ENCODE measurements at places on chromosomes 6 and 20.

GRCh38 chr6:114785235-114786127 lies 442.7 kb upstream of the HS3ST5 start:
- DNase-seq, result no peak

GRCh38 chr6:130293800-130294199 lies 71.0 kb upstream of the SAMD3 start:
- no peak for DNase-seq

GRCh38 chr6:138996524-138996923 lies 8.5 kb upstream of the REPS1 start:
- DNase-seq, result no peak

DNA sequence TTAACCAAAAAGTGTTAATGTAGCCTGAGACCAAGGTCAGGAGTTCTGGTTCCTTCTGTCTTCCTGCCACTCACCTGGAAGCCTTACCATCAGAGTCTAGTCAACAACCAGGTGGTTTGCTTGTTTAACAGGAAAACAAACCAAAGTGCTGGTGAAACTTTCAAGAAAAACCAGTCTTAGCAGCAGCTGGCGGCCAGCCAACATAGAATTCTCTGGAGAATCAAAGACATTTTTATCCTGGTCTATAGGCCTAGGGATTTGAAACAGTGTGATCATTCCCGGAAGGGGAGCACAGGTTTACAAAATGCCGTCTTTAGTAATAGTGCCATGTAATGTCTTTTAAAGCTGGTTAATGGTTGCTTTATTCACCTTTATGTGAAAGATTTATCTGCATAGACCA lies 146.6 kb upstream of the AKIRIN2 start:
- no peak for DNase-seq

GRCh38 chr20:63531686-63532448 lies 5.3 kb downstream of the PTK6 start:
- DNase-seq, result no peak

DNA sequence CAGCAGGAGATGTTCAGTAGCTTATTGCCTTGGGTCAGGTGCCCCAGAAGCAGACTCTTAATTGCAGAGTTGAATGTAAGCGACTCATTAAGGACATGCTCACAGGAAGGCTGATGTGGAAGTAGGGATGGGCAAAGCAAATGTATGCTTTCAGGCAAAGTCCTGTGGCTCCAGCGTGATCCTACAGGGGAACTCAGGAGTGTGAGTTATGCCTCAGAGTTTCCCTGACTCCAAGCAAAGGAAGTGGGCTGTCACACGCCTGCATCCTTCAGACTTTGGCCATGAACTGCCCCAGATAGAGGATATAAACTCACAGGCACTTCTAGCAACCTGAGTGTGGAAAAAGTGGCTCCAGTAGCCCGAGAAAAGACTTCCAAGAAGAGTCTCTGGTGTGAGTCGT lies 64.9 kb upstream of the ZNF133 start:
- no peak for DNase-seq

DNA sequence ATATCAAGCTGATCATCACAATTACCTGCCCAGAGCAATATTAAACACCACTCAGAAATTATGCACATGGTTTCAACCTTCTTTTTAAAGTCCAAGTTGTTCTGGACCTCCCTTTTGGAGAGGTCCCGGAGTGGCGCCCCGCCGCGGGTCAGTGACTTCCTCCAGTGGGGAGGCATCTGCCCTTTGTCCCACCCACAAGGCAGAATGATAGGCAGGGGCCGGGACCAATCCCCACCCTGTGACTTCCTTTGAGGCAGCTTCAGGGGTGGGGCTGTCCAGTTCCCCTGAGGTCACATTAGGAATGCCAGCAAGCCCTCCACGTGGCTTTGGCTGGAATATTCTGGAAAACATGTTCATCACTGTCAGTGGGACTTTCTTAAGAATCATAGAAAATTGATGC lies 207.0 kb downstream of the ANKRD60 start:
- DNase-seq, result no peak

- DNase-seq, result no peak
These were observed 67.5 kb upstream of the FUT9 start for GRCh38 chr6:95948324-95948723.

DNA sequence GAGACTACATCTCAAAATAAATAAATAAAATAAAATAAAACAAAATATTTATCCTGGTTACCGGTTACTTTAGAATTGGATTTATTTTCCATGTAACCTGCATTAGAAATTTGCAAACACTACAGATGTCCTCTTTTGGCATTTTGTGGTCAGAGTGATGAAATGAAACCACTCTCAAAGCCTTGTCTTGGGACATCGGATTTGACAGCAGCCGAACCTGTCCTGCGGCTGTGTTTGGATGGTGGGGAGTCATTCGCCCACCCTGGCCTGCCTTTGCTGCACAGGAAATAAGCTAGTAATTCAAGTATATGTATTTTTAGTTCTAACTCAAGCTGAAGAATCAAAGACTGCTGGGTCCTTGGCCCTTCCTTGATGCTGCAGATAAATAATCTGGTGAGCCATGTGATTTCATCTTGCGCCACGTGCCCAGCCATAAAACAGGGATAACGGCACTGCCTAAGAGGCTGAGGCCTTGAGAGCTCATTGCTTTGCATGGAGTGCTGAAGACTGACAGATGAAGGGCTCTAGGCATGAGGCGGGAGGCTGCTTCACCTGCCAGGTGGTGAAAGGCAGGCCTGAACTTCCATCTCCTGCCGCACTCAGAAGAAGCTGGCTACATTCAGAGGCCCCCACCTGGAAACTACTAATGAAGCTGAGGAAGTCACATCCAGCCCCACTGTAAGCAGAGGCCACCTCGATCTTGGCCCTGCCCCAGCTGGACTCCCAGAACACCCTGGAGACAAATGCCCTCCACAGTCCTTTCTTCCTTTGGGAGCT lies 76.9 kb downstream of the NOL4L start:
- DNase-seq, result no peak

- no peak for DNase-seq
These were observed 88.9 kb upstream of the SNAP25 start for GRCh38 chr20:10129749-10130148.

- no peak for DNase-seq
These were observed 33.1 kb downstream of the VSTM2L start for GRCh38 chr20:37936041-37936440.

- no peak for DNase-seq
These were observed 26.3 kb upstream of the NAA20 start for GRCh38 chr20:19990850-19991249.

DNA sequence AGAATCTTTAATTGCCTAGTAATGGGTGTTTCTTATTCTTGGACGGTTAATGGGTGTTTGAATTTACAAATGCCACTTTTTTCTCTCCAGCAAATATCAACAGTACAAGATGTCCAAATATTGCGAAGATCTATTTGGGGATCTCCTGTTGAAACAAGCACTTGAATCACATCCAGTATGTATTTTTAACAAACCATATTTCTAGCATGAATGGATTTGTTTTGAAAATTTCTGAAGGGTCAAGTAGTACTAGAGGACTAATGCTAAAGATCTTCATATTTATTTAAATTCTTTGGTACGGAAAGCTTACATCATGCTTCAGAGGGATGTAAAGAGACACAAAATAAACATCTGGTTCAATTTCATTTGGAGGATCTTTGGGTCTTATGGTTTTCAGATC lies 123.9 kb upstream of the LAMP5 start:
- no peak for DNase-seq

DNA sequence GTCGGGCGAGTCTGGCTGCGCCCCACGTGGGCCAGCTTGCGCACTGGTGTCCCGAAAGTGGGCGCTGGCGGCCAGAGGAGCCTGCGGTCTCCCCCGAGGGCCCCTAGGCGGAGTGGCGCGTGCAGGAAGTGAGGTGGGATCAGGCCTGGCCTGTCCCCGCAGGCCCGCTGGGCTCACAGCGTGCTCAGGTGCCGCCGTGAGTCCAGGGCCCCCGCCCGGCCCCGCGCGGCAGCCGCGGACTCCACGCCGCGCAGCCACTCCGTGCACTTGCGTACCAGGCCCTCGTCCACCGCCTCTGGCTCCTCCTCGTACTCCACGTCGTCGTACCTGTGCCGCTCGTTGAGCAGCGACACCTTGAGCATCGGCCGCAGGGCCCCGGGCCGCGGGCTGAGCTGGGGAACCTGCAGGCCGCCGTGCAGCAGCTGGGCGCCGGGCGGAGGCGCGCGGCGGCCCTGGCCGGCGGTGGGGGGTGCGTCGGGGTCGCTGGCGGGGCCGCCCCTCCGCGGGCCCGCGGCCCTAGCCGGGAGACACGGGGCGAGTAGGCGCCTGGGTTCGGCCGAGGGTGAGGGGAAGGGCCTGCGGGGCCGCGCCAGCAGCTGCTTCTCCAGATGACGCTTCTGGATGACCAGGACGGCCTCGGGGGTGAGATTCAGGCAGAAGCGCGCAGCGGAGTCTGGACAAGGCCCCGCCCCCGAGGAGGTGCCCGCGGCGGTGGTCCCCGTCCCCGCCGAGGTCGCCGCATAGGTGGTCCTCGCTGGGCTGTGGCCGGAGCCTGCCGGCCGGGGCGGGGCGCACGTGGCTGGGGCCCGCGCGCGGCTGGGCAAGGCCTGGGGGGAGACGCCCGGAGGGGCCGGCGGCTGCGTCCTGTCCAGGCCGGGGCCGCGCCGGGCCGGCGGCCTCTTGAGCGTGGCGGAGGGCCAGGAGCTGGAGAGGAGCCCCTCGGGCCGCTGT lies 835 bp downstream of the PRR18 start:
- DNase-seq, result no peak

- peak; percentile 59 for DNase-seq
These were observed 230.3 kb downstream of the TFAP2A start for GRCh38 chr6:10184371-10185227.

DNA sequence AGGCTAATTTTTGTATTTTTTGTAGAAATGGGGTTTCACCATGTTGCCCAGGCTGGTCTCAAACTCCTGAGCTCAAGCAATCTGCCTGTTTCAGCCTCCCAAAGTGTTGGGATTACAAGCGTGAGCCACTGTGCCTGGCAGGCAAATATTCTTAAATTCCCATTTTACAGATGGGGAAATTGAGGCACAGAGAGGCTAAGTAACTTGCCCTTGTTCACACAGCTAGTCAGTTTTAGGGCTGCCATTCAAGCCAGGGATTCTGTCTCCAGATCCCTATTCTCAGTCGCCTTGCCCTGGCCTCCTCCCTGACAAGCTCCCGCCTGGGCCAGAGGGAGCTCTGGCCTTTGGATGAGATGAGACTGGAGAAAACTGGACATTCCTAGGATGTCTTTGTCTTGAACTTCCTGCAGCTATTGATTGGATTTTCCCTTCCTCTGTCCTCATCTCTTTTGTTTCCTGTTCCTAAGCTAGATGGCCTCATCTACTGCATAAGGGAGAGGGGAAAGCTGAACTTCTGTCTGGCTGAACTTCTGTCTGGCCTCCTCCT lies 90.5 kb downstream of the NDUFAF5 start:
- no peak for DNase-seq

DNA sequence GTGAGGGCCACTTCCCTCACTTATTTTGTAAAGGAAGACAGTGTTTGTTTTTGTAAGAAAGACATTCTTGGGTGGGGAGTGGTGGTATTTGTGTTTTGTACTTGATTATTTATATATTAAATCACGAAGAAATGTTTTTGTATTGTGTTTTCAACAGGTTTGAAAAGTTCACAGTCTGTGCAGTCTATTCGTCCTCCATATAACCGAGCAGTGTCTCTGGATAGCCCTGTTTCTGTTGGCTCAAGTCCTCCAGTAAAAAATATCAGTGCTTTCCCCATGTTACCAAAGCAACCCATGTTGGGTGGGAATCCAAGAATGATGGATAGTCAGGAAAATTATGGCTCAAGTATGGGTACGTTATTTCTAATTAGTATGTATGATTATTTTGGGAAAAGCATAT lies 137.2 kb downstream of the NCOA3 start:
- DNase-seq, result no peak

DNA sequence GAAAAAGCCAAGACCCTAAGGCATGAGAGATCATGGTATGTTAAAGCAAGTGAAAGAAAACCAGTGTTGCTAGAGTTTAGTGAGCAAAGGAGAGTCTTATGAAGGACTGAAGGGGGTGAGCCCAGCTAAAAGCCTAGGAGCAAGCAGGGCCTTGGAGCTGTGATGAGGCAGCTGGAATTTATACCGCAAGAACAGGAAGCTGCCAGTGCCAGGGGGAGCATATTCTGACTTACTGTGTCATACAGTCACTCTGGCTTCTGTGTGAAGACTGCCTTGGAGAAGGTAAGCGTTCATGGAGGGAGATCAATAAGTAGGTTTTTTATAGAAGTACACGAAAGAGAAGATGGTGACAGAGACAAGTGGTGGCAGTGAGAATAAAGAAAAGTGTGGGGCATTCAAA lies 308.9 kb upstream of the THEMIS start:
- DNase-seq, result no peak

- DNase-seq, result no peak
These were observed 67.7 kb upstream of the SRSF6 start for GRCh38 chr20:43389839-43390626.

DNA sequence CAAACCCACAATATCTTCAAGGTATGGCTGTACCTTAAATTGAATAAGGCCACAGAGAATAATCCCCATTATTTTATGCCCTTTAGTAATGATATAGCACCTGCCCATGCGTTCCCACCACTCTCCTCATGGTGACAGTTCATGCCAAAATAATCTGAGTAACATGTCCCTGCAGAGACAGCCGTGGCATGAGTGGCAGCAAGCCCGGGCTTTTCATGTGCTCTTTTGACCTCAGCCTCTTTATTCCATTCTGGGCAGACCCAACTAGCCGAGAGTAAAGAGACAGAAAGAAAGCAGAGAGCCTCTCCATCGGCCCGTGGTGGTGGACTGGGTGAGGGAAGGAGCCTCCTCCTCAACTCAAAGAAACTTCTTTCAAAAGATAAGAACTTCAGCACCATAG lies 19.9 kb upstream of the POPDC3 start:
- DNase-seq, result no peak

DNA sequence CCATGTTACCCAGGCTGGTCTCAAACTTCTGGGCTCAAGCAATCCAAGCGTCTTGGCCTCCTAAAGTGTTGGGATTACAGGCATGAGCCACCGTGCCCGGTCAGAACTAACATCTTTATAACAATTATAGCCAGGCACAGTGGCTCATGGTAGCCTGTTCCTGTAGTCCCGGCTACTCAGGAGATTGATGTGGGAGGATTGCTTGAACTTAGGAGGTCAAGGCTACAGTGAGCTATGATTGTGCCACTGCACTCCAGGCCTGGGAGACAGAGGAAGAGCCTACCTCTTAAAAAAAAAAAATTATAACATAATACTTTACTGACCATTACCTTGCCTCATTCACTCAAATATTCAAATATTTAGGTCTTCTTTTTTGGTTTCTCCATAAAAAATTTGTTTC lies 16.8 kb upstream of the MYMX start:
- no peak for DNase-seq

- DNase-seq, result no peak
These were observed 24.3 kb downstream of the TUBB2B start for GRCh38 chr6:3202999-3203696.

Measured in renal cortex interstitium (tissue), 15 donors.